ENCODE measurements at places on chromosomes 12 and 14.

GRCh38 chr12:46938071-46938678, 112.4 kb upstream of the SLC38A4 start:
- no peak for DNase-seq

GRCh38 chr12:100267603-100268281, 765 bp downstream of the SCYL2 start:
- DNase-seq = no peak

DNA sequence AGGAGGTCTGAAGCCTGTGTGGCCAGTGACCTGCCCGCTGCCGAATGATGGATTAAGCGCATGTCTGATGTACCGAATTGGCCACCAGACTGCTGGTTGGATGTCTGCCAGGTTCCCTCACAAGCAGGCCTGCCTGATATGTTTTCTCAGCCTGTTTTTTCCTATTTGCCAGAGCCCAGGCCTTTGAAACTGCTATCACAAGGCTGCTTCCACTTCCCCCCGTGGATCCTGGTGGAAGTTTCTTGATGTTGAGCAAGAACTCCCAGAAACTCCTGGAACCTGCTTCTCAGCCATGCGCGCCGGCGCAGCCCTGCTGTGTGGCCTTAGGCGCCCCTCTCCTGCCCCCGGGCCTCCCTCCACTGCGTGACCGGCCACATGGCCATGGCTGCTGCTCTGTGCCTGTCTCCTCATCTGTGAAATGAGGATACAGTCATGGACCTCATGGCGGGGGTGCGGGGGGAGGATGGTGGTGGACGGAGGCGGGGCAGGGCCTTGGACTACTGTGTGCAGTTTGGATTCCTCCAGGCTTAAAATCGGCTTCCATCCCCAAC, 56.6 kb downstream of the CALM1 start:
- no peak for DNase-seq

DNA sequence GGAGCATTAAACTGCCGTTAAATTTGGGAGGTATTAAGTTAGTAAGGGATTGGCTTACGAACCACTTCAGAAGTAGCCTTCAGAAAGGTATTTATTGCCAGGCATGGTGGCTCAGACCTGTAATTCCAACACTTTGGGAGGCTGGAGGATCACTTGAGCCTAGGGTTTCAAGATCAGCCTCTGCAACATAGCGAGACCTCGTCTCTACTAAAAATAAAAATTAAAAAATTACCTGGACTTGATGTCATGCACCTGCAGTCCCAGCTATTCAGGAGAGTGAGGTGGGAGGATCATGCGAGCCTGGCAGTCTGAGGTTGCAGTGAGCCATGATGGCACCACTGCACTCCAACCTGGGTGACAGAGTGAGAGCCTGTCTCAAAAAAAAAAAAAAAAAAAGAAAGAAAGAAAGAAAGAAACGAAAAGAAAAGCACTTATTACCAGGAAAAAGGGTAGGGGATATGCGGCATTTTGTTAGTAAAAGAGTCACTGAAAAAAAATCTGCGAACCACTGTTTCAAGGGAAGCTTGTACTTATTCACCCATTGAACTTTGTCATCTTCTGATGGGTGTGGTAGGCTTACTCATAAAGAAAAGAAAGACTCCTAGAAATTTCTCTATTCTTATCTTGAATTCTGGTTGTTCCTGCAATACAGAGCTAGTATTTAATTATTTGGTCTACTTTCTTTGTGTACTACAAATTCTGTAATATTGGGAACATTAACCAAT, 33.6 kb upstream of the PLEKHA5 start:
- DNase-seq = no peak

GRCh38 chr14:77120771-77121743, 20.5 kb downstream of the ZDHHC22 start:
- DNase-seq = no peak

GRCh38 chr14:69878251-69878650, 965 bp upstream of the SMOC1 start:
- DNase-seq = no peak

GRCh38 chr14:99512571-99513182, 31.5 kb downstream of the CCNK start:
- DNase-seq = no peak

GRCh38 chr14:52049721-52050588, 18.9 kb downstream of the NID2 start:
- no peak for DNase-seq

DNA sequence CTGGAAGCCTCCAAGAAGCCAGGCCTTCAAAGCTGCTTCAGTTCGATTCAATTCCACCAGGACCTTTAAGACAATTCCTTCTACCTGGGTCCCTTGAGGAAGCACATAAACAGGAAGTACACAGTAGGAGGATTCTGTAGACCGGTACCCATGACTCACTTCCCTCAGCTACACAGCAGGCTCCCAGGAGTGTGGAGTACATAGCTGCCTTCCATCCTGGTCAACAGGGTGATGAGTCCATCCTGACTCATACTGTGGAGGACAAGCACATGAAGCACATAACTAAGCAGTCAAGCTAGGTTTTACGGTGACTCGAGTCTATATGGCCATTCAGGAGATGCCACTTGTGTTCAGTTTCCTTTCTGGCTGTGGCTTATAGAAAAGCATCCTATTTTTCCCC, 197.6 kb upstream of the RBM19 start:
- DNase-seq = no peak

GRCh38 chr12:53496752-53497032, 2.6 kb downstream of the MAP3K12 start:
- DNase-seq = no peak

DNA sequence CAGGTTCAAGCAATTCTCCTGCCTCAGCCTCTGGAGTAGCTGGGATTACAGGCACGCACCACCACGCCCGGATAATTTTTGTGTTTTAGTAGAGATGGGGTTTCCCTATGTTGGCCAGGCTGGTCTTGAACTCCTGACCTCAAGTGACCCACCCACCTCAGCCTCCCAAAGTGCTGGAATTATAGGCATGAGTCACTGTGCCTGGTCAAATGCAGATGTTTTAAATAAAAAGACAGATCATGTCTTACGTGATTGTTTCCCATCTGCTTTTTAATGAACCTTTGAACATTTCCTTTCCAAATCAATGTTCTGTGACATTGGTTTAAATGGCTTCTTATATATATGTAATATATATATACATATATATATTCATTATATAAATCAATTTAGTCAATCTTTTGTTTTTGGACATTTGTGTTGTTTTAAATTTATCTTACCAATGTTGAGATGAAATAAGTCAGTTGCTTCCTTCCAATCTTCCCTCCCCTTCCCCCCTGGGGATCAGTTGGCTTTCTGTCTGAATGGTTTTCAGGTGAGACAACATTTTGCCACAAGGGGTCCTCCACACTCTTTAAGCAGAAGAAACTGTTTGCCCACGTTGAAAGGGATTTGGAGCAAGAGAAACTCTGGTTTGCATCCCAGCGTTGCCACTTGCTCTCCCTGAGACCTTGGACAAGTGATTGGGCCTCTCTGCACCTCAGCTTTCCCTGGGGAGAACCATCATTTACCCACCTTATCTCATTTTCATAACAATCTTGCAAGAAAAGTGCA, 47.6 kb upstream of the RBM19 start:
- DNase-seq = no peak

DNA sequence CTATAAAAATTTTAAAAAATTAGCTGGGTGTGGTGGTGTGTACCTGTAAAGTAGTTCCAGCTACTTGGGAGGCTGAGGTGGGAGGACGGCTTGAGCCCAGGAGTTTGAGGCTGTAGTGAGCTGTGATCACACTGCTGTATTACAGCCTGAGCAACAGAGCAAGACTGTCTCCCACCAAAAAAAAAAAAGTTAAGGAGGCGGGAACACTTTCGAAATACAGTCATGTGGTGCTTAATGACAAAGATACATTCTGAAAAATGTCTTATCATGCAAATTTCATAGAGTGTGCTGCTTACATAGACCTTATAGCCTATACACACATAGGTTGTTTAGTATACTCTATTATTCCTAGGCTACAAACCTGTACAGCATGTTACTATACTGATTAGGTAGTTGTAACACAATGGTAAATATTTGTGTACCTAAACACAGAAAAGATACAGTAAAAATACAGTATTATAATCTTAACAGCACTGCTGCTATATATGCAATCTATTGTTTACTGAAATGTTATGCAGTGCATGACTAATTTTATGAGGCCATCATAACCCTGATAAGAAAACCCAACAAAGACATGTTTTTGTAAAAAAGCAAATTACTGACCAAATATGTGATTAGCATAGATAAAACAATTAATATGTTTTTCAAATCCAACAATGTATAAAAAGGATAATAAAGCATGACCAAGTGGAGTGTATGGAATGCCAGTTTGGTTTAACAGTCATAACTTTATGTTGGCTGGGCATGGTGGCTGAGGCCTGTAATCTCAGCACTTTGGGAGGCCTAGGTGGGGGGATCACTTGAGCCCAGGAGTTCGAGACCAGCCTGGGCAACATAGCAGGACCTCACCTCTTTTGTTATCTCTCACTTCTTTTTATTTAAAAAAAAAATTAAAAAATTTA, 11.4 kb downstream of the EIF2S1 start:
- DNase-seq = no peak

GRCh38 chr14:29444805-29445204, 482.8 kb downstream of the PRKD1 start:
- DNase-seq = no peak

DNA sequence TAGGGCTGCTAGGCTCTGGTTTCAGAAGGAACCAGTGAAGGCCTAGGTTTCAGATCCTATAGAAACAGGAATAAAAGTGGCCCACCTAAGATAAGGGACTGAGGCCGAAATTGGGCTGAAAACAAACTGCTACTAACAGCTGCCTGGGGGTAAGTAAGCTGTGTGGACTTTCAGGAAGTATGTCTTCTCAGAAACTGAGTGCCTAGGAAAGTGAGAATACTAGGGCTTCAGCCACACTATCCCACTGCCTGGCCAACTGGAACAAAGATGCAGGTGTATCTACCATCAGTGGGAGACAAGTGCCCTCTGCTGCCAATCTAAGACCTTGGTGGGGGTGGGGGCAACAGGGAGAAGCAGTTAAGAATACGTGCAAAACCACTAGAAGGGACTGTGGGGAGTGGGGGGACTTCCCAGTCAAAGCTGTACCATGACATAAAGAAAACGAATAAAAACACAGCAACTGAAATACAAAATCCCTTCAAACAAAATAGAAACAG, 82.5 kb downstream of the MED13L start:
- no peak for DNase-seq

- DNase-seq = no peak
Observed at GRCh38 chr14:101730626-101731186, 30.8 kb upstream of the PPP2R5C start.

DNA sequence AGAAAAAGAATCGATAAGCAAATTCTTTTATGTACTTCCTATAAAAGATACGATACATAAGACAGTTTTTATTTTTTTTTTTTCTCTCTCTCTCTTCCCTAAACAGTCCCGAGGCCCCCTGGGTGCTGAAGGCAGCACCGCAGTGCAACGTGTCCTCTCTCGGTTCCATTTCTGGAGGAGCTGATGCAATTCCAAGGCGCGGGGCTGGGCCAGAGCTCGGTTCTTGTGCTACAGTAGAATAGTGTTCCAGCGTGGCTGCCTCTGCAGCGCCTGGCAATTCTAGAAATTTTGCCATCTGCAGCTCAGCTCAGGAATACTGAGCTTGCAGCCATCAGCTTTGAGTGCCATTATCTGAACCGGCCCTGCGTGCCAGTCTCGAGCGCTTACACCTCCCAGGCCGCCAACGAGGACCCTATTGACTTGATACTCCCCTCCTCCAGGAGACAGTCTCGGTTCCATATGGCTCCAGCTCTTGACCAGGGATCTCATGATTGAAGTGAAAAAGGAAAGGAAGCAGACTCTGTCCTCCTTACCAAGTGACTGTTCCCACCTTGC, 630 bp downstream of the ALDH1L2 start:
- no peak for DNase-seq

GRCh38 chr14:44785096-44785495, 176.7 kb downstream of the KLHL28 start:
- DNase-seq = no peak

DNA sequence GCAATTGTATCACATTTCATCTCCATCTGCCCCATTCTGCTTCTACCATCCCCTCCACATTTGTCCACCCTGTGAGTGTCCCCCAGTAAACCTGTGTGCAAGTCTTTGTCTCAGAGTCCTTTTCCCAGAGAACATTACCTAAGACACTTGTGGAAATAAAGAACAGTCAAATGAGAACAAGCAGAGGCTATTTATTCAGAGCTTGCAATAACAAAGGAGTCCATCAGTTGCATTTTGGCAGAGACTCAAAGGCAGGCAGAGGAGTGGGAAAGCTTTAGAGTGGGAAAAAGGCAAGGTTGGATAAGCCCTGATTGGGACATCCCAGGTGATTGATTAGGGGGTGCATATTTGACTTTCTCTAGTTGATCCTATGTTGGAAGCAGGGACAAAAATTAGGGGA, 18.2 kb upstream of the PPFIBP1 start:
- no peak for DNase-seq

DNA sequence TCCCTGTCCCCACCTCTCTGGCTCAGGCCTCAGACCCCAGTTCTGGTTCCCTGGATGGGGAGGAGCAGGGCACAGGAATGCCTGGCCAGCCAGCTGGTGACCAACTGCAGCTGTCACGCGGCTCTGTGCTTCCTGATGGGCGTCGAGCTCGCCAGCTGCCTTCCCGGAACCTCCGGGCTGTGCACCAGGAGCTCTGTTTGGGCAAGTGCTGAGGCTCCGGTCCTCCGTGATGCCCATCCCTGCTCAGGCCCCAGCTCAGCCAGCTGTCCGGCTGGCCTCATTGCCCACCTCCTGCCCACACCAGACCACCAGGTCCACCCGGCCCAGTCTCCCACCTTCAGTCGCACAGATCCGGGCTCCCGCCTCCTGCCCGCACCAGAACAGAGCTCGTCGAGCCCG, 4.8 kb downstream of the IFFO1 start:
- no peak for DNase-seq

DNA sequence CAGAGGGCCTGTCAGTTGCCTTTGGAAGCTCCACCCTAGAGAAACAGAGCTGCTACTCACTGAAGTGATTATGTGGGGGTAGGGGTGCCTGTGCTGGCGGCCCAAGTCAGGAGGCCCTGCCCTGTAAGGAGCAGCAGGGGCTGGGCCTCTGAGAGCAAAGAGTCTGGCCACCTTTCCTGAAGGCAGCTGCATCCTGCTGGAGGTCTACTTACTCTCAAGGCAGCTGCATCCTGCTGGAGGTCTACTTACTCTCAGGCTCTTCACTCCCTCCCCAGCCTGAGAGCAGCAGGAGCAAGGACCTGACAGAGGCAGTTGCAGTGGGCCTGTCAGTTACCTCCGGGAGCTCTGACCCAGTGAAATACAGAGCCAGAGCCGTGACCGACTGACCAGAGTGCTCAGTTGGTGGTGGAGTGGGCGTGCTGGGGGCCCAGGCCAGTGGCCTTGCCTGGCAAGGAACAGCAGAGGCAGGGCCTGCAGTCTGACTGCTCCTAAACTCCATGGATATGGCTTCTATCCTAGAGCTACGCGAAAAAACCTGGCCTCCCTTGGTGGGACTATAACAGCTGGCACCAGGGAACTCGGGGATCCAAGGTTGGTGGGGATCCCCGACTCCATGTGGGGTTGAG, 32.3 kb downstream of the RAD51B start:
- DNase-seq = no peak
